Astrocyte (in vitro differentiated cells and primary cell): ENCODE measurements at places on chromosomes 5 and 9. TPM values are rescaled to one million over a fixed set of nuclear protein-coding genes. Genes with fewer than 3 reads are reported as not detected.
A peak's percentile ranks its signal among the peaks of the same experiment; 100 is the strongest.

GRCh38 chr9:107020040-107020530 lies 157.1 kb downstream of the ZNF462 start:
- DNase-seq: peak; percentile 98

Gene LRRC14B
- not detected in 2 replicates for total RNA-seq

- DNase-seq: peak; percentile 58
Measured at GRCh38 chr5:119355685-119356611, at the start of gene TNFAIP8. Gene TNFAIP8 (plus strand): TSS chr5:119356019. CDS start chr5:119356091, 72 bp downstream.

DNA sequence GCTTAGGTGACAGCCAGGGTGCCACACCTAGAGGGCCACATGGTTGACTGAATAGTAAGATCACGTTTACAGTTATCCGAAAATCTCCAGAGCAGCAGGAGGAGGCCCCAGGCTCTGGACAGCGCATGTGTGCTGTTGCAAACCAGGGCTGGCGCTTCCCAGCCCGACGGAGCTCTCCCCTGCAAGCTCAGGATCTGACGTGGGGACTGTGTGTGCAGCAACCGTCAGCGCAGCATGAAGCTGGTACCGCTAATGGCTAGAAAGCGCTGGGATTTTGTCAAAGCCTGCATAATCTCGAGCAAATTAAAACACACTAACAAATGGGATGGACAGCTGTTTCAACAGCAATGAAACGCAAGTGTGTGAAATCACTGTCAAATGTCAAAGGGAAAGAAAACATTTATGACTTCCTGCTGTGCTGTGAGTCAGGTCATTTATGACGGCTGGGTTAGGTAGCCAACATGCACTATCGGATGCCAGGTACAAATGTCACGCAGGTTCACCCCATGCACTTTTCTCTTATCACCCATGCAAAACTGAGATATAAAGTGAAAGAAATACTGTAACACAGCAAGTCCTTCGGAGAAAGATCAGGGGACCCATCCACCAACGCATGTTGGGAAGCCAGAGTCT lies 7.5 kb downstream of the SURF4 start:
- DNase-seq: no peak

Gene RASGRF2
- 8.0 and 8.5 TPM in 2 replicates for total RNA-seq

Gene SAPCD2
- total RNA-seq: 0.41 and 0.43 TPM in 2 replicates

Gene ANGPTL2
- 17.5 and 21.3 TPM in 2 replicates for total RNA-seq

DNA sequence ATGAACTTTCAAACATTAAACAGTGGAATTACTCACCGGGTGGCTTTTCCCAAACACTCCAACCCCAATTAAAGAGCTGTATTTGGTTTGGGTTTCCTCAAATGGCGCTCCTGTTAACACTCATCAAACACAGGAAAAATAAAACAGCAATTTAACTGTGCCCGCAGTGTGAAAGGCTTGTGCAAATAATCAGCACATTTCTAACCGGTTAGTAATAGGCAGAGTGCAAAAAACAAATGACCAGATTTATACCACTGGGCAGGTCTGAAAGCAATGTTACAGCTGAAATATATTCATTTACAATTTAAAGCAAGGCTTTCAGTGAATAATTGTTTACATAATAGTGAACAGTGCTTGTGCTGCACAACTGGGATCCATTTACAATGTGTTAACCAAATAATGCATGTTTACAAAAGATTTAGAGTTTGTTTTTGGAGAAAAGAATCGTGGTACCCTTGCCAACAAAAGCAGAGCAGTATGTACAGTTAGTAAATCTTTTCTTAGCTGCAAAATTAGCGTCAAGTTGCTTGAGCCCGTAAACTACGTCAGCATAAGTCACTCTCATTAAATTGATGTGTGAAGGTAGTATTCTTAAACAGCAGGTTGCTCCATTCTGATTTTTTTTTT lies 662.9 kb upstream of the ZNF608 start:
- peak; percentile 63 for DNase-seq

GRCh38 chr9:19136129-19136528 lies 8.8 kb upstream of the PLIN2 start:
- DNase-seq: no peak

GRCh38 chr9:32414856-32415255 lies 30.4 kb downstream of the ACO1 start:
- no peak for DNase-seq

DNA sequence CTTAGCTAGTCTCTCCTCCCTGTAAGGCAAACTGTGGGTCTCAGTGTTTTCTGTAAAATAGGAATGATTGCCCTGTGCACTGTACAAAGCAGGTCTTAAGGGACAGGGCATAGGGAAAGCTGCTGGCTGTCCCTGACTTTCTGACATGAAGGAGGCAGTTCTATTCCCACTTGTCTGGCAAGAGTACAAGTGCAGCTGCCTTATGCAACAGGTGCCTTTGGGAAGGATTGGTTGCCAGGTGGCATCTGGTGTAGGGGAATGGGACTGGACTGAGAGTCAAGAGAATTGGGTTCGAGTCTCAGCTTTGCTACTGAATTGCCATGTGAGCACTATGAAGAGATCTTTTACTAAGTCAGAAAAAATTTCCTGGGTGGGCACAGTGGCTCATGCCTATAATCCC lies 10.0 kb downstream of the BSPRY start:
- no peak for DNase-seq

GRCh38 chr5:134732819-134733218 lies 5.5 kb upstream of the CAMLG start:
- DNase-seq: no peak

Gene PCDHGA4
- 0.48 and 0.50 TPM in 2 replicates for total RNA-seq

DNA sequence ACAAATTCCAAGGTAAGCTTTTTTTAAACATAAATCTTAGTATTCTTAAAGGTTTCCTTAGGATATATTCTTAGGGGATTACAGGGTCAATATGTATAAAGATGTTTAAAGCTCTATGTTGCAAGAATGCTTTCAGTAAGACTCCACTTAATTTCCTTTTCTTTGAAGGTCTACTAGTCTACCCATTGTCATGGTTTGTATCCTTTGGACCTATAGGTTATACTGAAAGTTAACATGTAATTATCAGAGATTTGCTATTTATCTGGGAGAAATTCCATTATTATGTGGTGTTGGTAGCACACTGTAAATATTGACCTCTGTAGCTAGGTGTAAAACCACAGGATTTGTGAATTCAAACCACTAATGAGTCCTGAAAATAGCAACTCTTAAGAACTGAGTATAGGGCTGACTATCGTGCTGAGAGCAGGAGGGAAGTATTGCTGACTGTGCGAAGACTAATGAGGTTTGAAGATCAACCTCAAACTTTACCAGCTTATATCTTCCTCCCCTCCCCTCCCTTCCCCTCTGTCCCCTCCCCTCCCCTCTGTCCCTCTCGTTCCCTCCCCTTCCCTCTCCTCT lies 85.6 kb downstream of the GADD45G start:
- no peak for DNase-seq

DNA sequence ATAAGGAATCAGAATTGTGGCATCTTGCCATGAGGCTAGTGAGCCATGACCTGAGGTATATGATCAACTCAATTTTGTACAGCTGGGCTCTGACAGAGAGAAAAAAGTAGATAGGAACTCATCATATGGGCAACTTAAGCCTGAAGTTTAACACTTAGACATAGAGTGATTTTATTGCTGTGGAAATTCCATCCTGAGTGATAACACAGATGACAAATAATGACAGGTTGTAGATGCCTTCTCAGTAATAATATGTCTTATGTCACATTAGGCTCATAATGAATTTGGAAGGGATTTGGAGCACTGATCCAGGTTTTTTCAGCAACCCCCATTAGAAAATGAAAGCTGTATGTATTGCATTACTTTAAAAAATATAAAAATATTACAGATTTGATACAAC lies 744.6 kb downstream of the CDH12 start:
- no peak for DNase-seq

- no peak for DNase-seq
Measured at GRCh38 chr9:131237291-131237690, 39.0 kb downstream of the FAM78A start.

Gene SURF6
- total RNA-seq: 22.2 and 25.1 TPM in 2 replicates

- no peak for DNase-seq
Measured at GRCh38 chr5:11212706-11213105, 451.7 kb upstream of the DAP start.

DNA sequence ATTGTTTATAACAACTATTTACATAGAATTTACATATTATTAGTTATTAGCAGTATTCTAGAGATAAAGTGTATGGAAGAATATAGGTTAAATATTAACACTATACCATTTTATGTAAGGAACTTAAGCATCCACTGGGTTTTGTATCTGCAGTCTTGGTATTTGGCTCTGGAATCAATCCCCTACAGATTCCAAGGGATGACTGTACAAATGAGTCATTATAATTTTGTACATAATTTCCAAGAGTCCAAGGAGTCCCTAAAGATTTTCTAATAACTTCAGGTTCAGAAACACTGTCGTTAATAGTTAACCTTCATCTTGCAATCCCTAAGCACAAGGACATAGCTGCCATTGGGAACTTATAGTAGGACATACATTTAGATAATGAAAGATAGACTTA lies 254.8 kb upstream of the PDE4D start:
- DNase-seq: peak; percentile 46

- DNase-seq: peak; percentile 18
Measured at GRCh38 chr9:130938652-130939404, at the start of gene FIBCD1. Gene FIBCD1 (minus strand): TSS chr9:130939247. CDS start chr9:130938607, 640 bp downstream.

Gene CACNA1B
- total RNA-seq: 3.1 and 3.5 TPM in 2 replicates

Gene SPAAR
- total RNA-seq: 0.17 and 0.18 TPM in 2 replicates

GRCh38 chr9:86282979-86283535 lies 719 bp upstream of the ISCA1 start:
- DNase-seq: peak; percentile 89

Gene WNT8A
- not detected in 2 replicates for total RNA-seq

DNA sequence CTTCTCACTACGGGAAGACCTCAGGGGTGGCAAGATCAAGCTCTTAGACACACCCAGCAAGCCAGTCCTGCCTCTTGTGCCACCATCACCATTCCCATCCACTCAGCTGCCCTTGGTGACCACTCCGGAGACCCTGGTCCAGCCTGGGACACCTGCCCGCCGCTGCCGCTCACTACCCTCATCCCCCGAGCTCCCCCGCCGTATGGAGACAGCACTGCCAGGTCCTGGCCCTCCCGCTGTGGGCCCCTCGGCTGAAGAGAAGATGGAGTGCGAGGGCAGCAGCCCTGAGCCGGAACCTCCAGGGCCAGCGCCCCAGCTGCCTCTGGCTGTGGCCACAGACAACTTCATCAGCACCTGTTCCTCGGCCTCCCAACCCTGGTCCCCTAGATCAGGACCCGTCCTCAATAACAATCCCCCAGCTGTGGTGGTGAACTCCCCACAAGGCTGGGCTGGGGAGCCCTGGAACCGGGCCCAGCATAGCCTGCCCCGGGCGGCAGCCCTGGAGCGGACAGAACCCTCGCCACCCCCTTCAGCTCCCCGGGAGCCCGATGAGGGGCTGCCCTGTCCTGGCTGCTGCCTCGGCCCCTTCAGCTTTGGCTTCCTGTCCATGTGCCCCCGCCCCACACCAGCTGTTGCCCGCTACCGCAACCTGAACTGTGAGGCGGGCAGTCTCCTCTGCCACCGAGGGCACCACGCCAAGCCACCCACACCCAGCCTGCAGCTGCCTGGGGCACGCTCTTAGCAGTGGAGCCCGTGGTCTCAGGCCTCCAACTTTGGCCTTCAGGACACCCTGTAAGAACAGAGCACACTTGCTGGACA lies 4.1 kb downstream of the TESK1 start:
- DNase-seq: no peak

GRCh38 chr5:181036816-181037364 lies 3.2 kb upstream of the BTNL9 start:
- DNase-seq: no peak

- peak; percentile 36 for DNase-seq
Measured at GRCh38 chr9:91001146-91001611, 199.6 kb downstream of the SYK start.

Gene EPB41L4B
- 1.2 and 2.0 TPM in 2 replicates for total RNA-seq

Gene PCA3
- total RNA-seq: not detected in 2 replicates

- peak; percentile 23 for DNase-seq
Measured at GRCh38 chr9:109901201-109901600, 121.2 kb downstream of the PALM2AKAP2 start.

GRCh38 chr5:172932313-172933017 lies 26.8 kb upstream of the RPL26L1 start:
- DNase-seq: no peak

GRCh38 chr5:135497971-135498636 lies 37.7 kb downstream of the NEUROG1 start:
- no peak for DNase-seq

- DNase-seq: no peak
Measured at GRCh38 chr5:3509290-3509689, 86.3 kb upstream of the IRX1 start.

Gene MAMDC2
- 135 and 211 TPM in 2 replicates for total RNA-seq

Gene IL33
- not detected in 2 replicates for total RNA-seq

GRCh38 chr5:17991775-17992174 lies 357.5 kb downstream of the TAF11L14 start:
- DNase-seq: no peak

Gene RANBP17
- 15.9 and 16.2 TPM in 2 replicates for total RNA-seq

Gene ERGIC1
- total RNA-seq: 131 and 137 TPM in 2 replicates

DNA sequence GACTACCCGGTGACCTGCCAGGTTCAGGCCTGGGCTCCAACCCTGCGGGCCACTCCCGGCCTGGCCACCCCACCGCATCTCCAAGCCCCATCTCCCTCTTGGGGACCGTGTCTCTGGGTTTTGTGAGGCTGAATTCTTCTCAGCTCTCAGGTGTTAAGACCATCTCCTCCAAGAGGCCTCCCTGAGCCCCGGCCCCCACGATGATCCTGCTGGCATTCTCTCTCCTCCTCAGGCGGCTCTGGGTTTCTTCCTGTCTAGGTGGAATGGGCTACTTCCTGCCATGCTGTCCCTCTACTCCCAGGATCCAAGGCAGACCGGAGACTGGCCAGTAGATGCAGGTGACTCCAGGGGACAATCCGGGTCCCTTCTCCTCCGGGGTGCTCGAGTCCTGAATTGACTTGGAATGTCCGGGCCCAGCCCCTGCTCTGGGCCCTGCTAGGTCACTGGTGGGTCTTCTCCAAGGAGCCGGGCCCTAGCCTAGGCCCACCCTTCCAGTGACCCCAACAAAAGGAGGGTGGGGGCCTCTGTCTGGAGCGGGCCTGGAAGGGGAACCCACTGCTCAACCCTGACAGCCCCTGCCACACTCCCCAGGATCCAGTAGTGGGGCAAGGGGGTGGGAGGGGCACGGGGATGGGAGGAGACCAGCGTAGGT lies 219.8 kb downstream of the C9orf50 start:
- no peak for DNase-seq

DNA sequence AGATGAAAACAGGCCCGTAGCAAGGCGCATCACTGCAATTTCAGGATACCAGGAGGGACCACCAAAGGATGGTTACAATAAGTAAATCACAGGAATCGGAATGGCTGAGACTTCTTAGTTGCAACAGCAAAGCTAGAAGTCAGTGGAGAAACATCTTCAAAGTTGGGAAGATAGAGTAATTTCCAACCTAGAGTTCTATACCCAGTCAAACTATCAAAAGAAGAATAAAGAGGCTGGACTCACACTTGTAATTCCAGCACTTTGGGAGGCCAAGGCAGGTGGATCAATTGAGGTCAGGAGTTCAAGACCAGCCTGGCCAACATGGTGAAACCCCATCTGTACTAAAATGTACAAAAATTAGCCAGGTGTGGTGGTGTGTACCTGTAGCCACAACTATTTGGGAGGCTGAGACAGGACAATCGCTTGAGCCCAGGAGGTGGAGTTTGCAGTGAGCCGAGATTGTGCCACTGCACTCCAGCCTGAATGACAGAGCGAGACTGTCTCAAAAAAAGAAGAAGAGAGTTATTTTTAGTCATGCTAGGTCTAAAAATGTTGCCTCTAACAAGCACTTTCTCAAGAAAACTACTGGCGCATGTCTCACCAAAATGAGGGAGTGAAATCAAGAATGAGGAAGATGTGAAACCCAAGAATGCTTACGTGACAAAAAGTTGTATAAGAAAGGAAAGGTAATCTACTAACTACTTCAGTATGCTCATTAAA lies 267.7 kb downstream of the DENND1A start:
- DNase-seq: no peak

GRCh38 chr5:168296682-168297081 lies 5.2 kb downstream of the WWC1 start:
- no peak for DNase-seq
